ENCODE measurements at places on chromosomes 11 and 22. TPM values are rescaled to one million over a fixed set of nuclear protein-coding genes. Genes with fewer than 3 reads are reported as not detected.

Gene BRMS1
- 76.5 TPM for polyA plus RNA-seq

Gene PACSIN3
- polyA plus RNA-seq: 24.4 TPM

Gene IL10RA
- 0.05 TPM for polyA plus RNA-seq

Gene MS4A6E
- not detected for polyA plus RNA-seq

Gene GRIK4
- 0.02 TPM for polyA plus RNA-seq

Gene ACRV1
- polyA plus RNA-seq: not detected

Gene DEPDC7
- polyA plus RNA-seq: 14.2 TPM

Gene RCOR2
- polyA plus RNA-seq: 1.4 TPM

Gene E2F8
- polyA plus RNA-seq: 2.5 TPM

Gene MS4A2
- polyA plus RNA-seq: not detected

Gene KCNJ1
- not detected for polyA plus RNA-seq

Gene P2RX6
- 7.1 TPM for polyA plus RNA-seq

Gene SCO2
- polyA plus RNA-seq: 3.2 TPM

Gene RASSF10
- polyA plus RNA-seq: not detected

Gene ZMAT5
- polyA plus RNA-seq: 35.0 TPM

Gene SCN2B
- polyA plus RNA-seq: 0.03 TPM

Gene CTTN
- 286 TPM for polyA plus RNA-seq

Gene CERK
- polyA plus RNA-seq: 32.6 TPM

Gene NRIP3
- 2.6 TPM for polyA plus RNA-seq

Gene MS4A5
- not detected for polyA plus RNA-seq

Gene ACTN3
- polyA plus RNA-seq: 0.03 TPM

Gene OR51A2
- polyA plus RNA-seq: not detected

Gene PAK1
- 17.9 TPM for polyA plus RNA-seq

Gene KCTD14
- polyA plus RNA-seq: 0.25 TPM
